ENCODE measurements at places on chromosomes 3 and 15.

DNA sequence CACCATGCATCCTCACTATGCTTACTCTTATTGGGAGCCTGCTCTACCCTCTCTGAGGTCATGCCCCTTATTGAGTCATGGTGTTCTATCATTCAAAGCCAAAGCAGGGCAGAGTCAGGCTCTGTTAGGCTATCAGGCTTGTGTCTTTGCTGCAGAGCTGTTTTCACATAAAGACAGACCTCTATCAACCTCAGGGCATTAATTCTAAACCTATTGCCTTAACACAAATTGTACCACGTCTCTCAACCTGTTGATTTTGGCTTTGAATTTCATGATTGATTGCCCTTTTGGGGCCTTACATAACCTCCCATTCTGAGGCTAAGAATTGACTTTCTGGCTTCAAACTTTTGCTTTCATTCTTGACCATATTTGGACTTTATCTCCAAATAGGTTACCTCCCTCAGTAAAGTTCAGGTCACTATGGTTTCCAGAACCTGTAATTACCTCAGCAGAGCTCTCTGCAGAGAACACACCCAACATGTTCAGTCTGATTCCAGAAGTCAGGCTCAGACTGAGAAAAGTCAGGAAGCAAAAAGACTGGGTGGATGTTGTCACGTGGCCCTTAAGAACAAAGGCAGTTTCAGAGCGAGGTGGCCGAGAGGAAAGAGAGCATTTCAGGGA is 221.4 kb upstream of the NANOGP8 start:
- DNase-seq: no peak

DNA sequence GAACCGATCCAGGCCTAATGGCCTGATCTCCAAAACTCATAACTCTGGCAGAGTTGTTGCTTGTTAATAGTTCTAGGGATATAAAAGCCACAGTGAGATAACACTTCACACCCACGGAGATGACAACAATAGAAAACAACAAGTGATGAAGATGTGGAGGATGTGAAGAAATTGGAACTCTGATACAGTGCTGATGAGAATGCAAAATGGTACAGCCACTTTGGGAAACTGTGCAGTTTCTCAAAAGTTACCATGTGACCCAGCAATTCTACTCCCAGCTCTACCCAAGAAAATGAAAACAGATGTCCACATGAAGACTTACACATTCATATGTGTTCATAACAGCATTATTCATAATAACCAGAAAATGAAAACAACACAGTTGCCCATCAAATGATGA is 3.8 kb downstream of the CMTM7 start:
- DNase-seq: no peak

DNA sequence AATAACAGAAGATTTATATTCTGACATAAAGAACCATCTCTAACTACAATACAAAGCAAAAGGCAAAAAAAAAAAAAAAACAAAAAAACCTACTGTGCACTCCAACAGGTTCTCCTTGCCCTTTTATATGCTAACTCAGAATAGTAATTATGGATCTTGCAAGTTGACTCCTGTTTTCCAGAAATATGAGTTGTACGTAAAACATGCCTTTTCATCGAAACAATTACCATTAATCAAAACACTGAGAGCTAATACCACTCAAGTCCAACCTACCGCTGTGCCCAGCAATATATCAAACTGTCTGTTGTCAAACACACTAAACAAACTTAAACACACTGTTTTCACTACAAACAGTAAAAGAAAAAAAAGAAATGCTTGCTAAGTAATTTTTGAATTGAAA is 389.8 kb downstream of the TBC1D5 start:
- no peak for DNase-seq

GRCh38 chr3:100310355-100310965 is 24.1 kb upstream of the NIT2 start:
- no peak for DNase-seq

- no peak for DNase-seq
Measured at GRCh38 chr15:88385078-88385700, 82.0 kb downstream of the MRPL46 start.

GRCh38 chr3:17135696-17136095 is 250.9 kb downstream of the PLCL2 start:
- DNase-seq: no peak

DNA sequence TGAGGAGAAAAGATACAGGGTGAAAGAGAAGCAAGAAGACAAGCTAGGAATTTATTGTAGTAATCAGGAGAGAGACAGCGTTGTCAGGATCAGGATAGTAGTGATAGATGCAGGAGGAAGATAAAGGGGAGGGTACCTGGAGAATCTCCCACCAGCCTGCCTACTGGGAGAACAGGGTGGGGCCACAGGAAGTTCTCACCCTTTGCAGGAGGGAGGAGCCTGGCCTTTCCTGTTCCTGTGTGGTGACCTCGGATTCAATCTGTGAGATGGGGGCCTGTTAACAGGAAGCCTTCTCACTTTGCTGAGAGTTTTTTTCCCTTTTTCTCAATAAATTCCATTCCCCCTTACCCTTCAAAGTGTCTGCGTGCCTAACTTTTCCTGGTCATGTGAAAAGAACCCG is 37.6 kb downstream of the GMPS start:
- no peak for DNase-seq

GRCh38 chr3:13022348-13023234 is 50.6 kb downstream of the IQSEC1 start:
- no peak for DNase-seq

- DNase-seq: no peak
Measured at GRCh38 chr3:103410231-103410630, 975.4 kb downstream of the ZPLD1 start.

DNA sequence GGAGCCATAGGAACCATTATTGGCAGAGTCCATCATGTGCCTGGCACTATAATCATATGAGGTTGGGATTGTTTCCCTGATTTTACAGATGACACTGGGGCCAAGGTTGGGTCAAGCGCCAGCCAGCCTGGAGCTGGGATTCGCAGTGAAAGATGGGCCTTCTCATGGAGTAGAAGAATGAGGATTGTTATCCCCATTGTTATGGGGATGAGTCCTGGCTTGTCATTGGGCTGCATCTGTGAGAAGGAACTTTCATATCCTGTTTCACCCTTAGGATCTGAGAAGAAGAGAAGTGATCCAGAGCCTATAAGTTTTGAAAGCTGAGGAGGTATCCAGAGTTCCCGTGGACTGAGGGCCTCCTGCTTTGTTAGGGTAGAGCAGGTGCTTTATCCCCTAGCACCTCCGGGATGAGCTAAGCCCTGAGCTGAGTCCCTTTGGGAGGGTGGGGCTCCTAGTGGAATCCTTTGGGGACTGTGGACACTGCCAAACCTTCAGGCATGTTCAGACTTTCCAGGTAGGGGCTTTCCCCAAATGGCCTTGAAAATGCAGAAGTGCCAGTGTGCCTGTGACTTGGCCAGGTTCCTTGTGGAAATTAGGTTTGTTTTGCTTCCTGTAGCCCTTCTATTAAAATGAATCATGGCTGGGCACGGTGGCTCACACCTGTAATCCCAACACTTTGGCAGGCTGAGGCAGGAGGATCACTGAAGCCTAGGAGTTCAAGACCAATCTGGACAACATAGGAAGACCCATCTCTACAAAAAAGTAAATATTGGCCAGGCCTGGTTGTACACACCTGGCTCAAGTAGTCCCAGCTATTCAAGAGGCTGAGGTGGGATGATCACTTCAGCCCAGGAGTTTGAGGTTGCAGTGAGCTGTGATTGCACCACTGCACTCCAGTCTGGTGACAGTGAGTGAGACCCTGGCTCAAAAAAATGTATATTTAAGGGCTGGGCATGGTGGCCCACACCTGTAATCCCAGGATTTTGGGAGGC is 30.2 kb upstream of the BSN start:
- no peak for DNase-seq

DNA sequence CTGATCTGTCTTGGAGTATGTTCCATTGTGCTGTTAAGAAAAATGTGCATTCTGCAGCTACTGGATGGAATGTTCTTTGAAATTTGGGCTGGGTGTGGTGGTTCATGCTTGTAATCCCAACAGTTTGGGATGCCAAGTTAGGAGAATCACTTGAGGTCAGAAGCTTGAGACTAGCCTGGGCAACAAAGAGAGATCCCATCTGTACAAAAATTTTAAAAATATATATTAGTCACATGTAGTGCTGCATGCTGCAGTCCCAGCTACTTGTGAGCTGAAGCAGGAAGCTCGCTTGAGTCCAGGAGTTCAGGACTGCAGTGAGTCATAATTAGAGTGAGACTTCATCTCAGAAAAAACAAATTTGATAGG is 62.8 kb upstream of the PLSCR4 start:
- DNase-seq: no peak

DNA sequence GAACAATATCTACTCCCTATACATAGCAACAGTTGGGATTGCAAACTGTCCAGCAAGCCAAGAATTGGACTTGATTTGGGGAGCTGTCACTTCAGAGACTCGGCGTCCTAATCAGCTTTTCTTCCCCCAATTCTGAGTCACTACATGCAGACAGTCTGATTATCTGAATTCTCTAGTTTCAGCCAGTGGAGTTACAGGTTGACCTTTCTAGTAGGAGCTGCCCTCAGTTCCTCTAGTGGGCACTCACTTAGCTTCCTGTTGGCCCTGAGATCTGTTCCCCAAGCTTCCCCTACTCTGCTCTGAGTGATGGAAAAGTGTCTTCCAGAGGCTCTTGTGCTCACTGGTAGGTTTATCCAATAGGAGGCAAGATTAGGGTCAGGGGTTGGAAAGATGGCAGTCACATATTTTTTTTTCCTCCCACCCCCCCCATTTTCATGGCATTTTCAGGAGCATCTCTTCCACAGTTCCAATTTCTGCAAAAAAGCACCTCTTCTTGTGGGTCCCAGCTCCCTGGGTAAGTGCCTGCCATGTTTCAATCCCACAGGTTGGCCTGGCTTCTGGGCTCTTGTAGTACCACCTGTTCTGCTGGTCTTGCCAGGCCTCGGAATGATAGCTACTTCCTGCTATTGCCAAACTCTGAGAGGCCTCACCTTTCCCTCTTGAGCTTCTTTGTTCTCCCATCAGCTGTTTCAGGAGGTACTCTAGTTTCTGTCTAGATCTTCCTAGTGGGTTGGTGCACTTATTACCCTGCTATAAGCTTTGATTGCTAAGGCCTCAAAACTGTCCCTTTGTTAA is 182.2 kb downstream of the RAP2B start:
- DNase-seq: no peak

GRCh38 chr3:132432639-132433038 is 15.3 kb downstream of the DNAJC13 start:
- DNase-seq: no peak

DNA sequence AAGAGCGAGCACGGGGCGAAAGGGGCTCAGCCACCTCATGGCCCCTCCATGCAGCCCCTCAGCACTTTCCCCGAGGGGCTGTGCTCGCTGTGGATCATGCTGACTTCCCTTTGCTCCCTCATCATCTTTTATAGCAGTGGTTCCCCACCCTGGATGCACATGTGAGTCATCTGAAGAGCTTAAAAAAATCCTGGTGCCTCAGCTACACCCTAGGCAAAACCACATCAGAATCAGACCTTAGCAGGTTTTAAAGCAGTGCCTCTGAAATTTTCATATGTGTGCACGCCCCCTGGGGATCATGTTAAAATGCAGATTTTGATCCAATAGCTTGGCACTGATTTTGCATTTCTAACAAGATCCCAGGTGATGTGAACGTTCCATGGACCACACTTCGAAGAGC is 50.9 kb downstream of the FEM1B start:
- DNase-seq: no peak

DNA sequence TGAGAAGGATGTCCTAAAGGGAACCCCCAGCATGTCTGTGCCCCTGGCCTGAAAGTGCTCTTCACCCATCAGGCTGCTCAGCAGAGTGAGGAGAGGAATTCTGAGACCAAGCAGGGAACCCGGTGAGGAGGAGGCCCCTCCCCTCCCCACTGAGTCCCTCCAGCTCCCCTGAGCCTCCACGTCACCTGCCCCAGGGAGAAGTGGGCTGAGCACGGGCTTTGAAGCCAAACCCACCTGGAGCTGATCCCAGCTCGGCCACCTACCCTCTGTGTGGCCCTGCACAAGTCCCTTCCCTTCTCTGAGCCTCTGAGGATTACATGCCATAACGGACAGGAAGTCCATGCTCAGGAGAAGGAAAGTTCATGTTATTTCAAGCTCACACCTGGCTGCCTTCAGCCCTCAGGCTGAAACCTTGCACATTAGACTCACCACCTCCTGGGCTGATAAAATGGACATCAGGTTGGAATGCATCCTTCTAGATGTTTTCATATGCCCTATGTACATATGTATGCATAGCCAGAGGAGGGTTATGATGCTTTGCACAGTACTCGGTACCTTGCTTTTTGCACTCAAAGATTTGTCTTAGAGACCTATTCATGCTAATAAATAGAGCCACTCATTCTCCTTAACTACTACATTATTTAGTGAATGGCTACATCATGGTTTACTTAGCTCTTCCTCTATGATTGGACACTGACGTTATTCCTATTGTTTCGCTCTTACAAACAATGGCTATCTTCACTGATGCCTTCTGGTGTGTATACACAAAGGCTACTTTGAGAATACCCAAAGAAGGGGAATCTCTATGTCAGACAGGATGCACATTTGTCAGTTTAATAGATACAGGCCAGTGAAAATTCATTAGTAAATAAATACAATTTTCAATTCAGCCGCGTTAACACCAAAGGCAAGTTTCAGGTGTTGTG is 31.6 kb upstream of the GATA2 start:
- DNase-seq: no peak

- DNase-seq: no peak
Measured at GRCh38 chr3:197173620-197174019, 124.8 kb downstream of the DLG1 start.

- DNase-seq: no peak
Measured at GRCh38 chr3:126711121-126711760, 7.2 kb downstream of the CHCHD6 start.

GRCh38 chr3:188106006-188106405 is 48.0 kb upstream of the LPP start:
- DNase-seq: no peak
